ENCODE measurements at places on chromosomes 4 and X.

GRCh38 chr4:138598226-138598625 is 356.1 kb upstream of the SLC7A11 start:
- DNase-seq, result no peak

GRCh38 chrX:16807976-16808542 is 21.8 kb downstream of the TXLNG start:
- peak; percentile 12 for DNase-seq

- no peak for DNase-seq
Measured at GRCh38 chrX:133776072-133776471, 209.3 kb downstream of the GPC3 start.

- no peak for DNase-seq
Measured at GRCh38 chr4:106021737-106022410, 126.6 kb downstream of the NPNT start.

DNA sequence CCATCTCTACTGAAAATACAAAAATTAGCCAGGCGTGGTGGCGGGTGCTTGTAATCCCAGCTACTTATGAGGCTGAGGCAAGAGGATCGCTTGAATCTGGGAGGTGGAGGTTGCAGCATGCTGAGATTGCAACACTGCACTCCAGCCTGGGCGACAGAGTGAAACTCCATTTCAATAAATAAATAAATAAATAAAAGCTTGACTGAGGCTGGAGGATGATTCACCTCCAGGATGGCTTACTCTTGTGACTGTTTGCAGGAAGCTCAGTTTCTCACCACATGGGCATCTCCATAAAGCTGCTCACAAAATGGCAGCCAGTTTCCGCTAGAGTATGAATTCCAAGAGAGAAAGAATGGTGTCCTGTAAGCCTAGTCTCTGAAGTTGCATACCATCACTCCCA is 191.7 kb upstream of the EDNRA start:
- no peak for DNase-seq

GRCh38 chr4:20249333-20249732 is 2.4 kb upstream of the SLIT2 start:
- DNase-seq, result peak; percentile 64

GRCh38 chrX:19846995-19847790 is 40.2 kb downstream of the SH3KBP1 start:
- DNase-seq, result peak; percentile 82

DNA sequence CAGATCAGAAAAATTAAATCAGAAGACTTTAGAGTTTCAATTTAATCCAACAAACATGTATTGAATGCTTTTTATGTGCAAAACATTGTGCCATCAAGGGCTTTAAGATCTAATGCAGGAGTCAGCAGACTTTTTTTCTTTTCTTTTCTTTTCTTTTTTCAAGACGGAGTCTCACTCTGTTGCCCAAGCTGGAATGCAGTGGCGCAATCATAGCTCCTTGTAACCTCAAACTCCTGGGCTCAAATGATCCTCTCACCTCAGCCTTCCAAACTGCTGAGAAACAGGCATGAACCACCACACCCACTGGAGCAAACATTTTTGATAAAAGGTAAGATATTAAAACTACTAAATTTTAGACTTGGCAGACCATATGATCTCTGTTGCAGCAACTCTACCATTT is 24.6 kb upstream of the LRBA start:
- no peak for DNase-seq

DNA sequence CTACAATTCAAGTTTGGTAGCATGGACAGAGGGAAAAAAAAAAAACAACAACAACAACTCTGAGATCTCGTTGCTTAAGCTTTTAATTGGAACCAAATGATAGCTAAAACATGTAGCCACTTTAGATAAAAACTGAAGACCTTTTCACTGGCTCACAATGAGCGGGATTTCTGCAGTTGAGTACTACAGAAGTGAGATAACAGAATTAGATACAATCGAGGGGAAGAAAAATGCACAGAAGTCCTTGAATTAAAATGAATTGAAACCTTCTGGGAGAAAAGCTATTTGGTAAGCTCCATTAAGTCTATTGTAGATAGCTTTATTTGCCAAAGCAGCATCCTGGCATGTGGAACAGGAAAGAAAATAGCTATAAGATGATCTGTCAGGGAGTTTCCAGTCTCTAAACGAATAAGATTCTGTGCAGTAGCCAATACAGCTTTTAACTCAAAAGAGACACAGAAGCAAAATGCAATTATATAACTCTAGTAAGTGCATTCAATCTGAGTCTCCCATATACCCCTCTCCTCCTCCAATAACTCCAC is 248.5 kb downstream of the ENOX2 start:
- peak; percentile 25 for DNase-seq

- DNase-seq, result no peak
Measured at GRCh38 chr4:34469516-34469915, 1774.8 kb downstream of the ARAP2 start.

GRCh38 chrX:55522596-55523276 is 33.1 kb upstream of the USP51 start:
- DNase-seq, result no peak

DNA sequence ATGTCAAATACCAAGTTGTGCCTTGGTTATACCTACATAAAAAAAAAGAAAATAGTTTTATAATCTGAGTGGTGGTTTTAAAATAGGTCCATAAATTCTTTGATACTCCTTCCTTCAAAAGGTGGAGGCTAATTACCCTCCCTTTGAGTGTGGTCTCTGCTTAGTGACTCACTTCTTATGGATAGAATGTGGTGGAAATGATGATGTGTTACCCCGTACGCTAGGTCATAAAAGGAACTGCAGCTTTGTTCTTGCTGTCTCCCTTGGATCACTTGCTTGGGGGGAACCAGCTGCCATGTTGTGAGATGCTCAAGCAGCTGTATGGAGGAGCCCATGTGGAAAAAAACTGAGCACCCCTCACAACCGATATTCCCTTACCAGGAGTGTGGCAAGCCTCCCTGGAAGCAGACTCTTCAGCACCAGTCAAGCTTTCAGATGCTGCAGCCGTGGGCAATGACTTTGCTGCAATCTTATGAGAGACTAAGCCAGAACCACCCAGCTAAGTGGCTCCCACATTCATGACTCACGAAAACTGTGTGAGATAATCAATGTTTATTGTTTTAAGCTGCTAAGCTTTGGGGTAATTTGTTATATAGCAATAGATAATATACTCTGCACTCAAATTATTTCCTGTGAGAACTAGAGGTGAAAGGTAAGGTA is 195.0 kb upstream of the GATB start:
- no peak for DNase-seq

DNA sequence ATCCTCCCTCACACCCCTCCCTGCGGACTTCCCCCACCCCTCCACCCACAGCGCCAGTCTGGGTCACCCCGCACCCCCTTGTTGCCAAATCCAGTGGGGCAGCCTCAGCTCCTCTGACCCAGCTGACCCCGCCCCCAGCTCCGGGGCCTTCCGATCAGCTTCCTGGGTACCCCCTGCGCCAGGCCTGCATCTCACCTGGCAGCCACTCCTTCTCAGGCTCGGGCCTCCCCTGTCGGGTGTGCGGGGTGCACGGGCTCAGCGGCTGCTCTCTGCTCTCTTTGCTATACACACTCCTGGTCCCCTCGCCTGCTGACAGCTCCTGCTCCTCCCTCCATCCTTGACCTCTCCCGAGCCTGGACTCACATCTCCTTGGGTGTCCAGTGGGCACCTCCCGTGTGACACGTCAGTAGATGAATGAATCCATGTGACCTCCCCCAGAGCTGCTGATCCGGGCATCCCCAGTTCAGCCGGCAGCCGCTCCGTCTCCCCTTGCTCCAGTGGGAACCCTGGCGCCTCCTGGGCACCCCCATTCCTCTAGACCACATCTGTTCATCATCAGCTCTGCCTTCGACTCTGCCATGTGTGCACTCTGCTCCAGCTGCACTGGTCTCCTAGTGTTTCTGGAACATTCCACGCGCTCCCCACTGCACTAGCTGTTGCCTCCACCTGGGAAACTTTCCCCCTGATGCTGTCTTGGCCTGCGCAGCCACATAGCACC is 9.9 kb downstream of the CFAP99 start:
- DNase-seq, result no peak

GRCh38 chrX:78957049-78957767 is 12.0 kb downstream of the P2RY10 start:
- no peak for DNase-seq

DNA sequence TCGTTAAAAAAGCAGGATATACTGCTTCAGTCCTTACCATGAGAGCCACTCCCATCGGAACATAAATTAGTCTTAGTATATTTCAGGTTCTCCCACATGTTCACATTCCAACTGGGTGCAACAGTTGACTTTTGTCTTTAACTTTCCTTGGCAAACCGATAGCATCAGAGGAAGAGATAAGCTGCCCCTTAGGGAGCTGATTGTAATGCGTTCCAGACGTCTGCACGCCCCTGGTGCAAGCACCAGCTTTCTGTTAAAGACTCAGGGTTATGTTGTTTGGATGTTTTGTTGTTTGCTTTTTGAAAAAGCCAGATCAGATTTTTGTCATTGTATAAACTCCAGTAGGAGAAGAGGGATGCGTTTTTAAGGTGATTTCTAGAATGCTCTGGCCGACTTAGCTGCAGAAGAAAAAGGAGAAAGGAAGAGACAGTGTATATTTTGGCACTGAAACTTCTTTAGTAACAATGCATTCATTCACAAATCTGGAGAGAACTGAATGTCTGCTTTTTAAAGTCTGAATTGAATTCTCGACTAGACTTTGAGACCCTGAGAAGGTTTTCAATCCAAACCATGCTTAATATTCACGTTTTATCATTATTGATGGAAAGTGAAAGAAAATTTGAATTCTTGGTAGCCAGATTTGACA is 160.9 kb downstream of the CBR4 start:
- no peak for DNase-seq

DNA sequence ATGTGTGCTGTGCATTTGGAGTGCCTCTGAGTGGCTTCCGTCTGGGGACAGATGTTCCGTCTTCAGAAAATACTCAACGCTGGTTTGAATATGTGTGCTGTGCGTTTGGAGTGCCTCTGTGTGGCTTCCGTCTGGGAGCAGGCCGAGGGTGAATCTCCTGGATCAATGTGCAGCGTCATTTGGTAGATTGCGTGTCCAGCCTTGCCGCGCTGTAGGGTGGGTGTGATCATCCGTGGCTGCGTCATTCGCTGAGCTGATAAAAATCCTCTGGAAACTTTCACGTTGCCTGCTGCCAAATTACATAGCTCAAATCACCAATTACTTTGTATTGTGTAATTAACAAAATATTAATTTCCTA is 12.1 kb downstream of the UVSSA start:
- DNase-seq, result peak; percentile 68

DNA sequence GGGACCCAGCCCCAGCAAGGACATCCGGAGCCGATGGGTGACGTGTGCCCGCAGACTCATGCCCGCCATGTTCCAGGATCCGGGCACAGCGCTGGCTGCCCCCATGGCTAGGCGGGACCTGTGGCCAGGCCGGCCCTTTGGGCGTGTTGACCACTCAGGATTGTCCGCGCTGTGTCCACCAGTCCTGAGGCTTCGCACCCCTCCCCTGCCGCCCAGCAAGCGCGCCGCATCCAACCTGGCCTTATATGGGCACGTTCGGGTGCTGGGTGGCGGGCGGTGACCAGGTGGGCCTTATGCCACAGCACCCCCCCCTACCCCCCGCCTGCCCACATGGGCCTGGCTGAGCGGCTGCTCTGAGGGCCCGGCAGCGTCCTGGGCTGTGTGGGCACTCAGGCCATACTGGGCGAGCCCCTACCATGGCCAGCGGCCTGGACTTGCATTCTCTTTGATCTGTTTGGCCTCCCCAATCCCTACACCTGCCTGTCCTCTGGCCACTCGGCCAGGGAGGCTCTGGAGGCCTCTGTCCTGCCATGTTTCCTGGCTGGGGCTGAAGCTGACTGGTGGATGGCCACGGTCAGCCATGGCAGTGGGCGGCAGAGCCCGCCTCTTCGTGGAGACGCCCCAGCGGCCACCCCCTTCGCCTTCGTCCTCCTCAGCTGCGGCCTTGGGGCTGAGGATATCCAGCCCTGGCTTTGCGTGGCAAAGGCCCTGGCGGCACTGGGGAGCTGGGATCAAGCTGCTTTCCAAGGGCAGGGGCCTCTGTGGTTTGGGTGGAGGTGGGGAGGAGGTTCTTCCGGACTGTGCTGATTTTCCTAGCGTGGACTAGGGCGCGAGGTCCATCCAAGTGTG is 2.0 kb downstream of the FGFRL1 start:
- no peak for DNase-seq

DNA sequence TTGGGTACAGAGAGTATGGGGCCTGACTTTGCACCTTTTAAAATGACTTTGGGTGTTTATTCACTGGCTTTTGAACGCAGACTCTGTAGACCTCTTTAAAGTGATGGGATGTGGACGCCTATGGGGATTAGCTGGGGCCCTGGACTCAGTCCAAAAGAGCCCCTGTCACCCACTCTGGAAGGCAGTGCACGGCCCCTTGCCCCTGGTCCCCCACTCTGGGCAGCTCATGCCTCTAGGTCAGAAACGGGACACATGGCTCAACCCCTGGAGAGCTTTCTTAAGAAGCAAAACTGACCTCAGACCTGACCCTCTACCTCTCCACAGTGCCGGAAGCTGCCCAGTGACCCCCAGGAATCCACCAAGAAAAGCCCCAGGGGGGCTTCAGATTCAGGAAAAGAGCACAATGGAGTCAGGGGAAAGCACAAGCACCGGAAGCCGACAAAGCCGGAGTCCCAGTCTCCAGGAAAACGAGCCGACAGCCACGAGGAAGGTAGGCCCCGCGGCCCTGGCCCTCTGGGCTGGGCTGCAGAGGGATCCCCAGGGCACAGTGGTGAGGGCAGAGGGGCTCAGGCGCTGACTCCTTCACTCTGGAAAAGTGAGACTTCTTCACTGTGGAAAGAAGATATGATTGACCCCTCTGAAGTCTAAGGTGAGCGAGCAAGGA is 38.4 kb downstream of the BCORL1 start:
- no peak for DNase-seq

DNA sequence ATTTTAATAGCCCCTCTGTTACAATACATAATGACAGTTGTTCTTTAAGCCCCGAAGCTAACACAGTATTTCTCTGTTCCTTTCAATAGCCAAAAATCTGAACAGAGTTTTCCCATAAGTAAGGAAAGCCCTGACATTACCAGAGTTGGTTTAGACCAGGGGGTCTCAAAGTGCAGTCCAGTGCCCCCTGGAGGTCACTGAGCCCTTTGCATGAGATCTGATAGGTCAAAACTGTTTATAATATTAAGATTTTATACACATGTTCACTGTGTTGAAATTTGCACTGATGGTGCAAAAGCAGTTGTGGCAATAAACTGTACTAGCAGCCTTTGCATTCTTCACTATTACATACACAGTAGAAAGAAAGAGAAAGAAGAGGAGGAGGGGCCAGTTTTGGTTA is 177.1 kb downstream of the SPANXN3 start:
- no peak for DNase-seq

GRCh38 chrX:1488141-1488540 is 35.4 kb upstream of the ASMTL start:
- no peak for DNase-seq

GRCh38 chr4:176690716-176691115 is 102.0 kb downstream of the VEGFC start:
- DNase-seq, result no peak

- no peak for DNase-seq
Measured at GRCh38 chrX:51852621-51853020, 40.8 kb upstream of the MAGED1 start.

- DNase-seq, result peak; percentile 65
Measured at GRCh38 chr4:125323654-125324053, 8.9 kb downstream of the FAT4 start.
